ENCODE measurements at places on chromosomes 11 and 22. TPM values are rescaled to one million over a fixed set of nuclear protein-coding genes. Genes with fewer than 3 reads are reported as not detected.

The CD6 gene
- 0.19 TPM for total RNA-seq

The FANCF gene
- 29.4 TPM for total RNA-seq

DNA sequence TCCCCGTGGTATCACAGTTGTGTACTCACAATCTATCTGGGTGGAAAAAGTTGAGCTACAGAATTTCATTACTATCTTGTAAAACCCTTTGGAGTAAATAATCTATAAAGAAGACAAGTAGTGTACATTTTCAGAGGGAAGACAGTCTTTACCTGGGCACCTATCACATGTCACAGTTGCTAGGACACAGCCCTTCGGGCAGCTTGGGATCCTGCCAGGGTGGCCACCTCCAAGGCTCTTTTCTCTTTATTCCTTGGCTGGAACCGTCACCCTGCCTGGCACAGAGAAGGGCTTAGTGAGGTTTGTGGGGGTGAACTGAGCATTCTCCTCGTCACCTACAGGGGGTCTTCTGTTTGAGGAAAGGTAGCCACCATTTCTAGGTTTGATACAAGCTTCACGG is 23.6 kb downstream of the LRRC74B start:
- no peaks in the 10 kb centered on the region for H3K4me1 ChIP-seq
- no peak overlapping the region for H3K27ac ChIP-seq
- no peak for DNase-seq
- H3K27me3 ChIP-seq: no peaks in the 10 kb centered on the region
- H3K36me3 ChIP-seq: no peaks in the 10 kb centered on the region

- no peaks in the 10 kb centered on the region for H3K4me1 ChIP-seq
Observed at GRCh38 chr22:47132428-47132825, 370.0 kb downstream of the TBC1D22A start.

GRCh38 chr11:29306527-29306926 is 710.3 kb downstream of the KCNA4 start:
- H3K27me3 ChIP-seq: no peaks in the 10 kb centered on the region
- DNase-seq: no peak
- H3K27ac ChIP-seq: no peak overlapping the region
- H3K4me1 ChIP-seq: no peaks in the 10 kb centered on the region
- no peak overlapping the region for H3K4me3 ChIP-seq

DNA sequence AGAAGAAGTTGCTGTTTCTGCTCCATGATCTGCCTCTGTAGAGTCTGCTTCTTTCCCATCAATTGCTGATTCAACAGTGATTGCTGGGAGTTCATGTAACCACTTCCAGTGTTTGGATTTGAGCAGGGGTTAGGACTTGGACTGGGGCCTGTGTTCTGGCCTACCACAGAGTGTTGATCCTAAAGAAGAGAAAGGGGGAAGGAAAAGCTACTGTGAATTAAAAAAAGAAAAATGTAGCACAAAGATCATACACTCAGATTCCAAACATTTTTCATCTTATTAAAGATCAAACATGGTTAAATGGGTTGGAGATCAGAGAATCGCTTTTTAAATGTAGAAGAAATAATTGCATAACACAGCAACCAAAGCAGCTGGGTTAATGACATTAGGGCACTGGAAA is 67.6 kb upstream of the MTMR2 start:
- no peaks in the 10 kb centered on the region for H3K36me3 ChIP-seq
- peaks cover 3% of the 10 kb centered on the region for H3K4me1 ChIP-seq
- no peaks in the 10 kb centered on the region for H3K27me3 ChIP-seq
- DNase-seq: no peak
- no peak overlapping the region for H3K4me3 ChIP-seq

- no peak overlapping the region for H3K4me3 ChIP-seq
- no peaks in the 10 kb centered on the region for H3K27me3 ChIP-seq
- H3K27ac ChIP-seq: no peak overlapping the region
Observed at GRCh38 chr11:106369224-106369623, 291.8 kb downstream of the AASDHPPT start.

DNA sequence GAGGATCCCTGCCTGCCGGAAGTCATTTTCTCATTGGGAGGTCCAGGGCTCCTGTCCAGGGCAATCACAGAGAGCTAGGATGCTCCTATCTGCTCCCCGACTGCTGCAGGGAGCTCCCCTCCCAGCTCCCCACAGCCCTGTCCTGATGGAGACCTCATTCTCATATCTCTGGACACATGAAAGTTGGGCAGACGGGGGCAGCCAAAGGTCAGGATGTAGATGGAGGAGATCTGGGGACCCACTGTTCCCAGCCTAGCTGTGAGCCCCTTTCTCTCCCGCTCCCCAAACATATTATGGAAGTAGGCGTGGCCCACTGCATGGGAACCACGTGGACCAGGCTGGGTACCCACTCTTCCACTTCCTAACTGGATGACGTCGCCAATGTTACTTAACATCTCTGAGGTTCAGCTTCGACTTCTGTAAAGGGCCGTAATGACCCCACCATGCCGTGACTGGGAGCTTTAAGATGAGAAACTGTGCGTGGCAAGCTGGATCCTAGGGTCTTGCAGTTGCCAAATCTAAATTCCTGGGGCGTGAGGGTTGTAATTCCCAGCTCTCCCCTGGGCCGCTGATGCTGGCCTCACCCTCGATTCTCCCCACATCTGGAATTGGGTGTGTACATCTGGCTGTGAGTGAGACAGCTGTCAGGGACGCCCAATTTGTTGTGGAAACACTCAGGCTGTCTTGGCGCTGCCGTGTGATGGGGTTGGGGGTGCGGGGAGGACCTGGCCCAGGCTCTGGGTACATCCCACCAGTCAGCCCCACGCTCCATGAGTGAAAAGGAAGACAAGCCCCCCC is 1.8 kb downstream of the CDC42EP2 start:
- no peak for DNase-seq
- H3K27me3 ChIP-seq: no peaks in the 10 kb centered on the region
- H3K27ac ChIP-seq: no peak overlapping the region
- peak overlapping the region; percentile 69 for H3K4me3 ChIP-seq

Measured in H1 (cell line).